Posterior vena cava (tissue), 2 donors: ENCODE measurements at places on chromosomes 6 and 20. TPM values are rescaled to one million over a fixed set of nuclear protein-coding genes. Genes with fewer than 3 reads are reported as not detected.

The RIPPLY2 gene
- not detected for total RNA-seq

The PPP1R14C gene
- total RNA-seq, result 1.2 TPM

The CDSN gene
- not detected for total RNA-seq

The STX11 gene
- 7.0 TPM for total RNA-seq

The UNC93A gene
- not detected for total RNA-seq

- DNase-seq, result peak; percentile 63
Observed at GRCh38 chr6:167551628-167552257, 226.9 kb downstream of the TTLL2 start.

- no peak for DNase-seq
Observed at GRCh38 chr6:48069280-48069679, 41.7 kb downstream of the PTCHD4 start.

DNA sequence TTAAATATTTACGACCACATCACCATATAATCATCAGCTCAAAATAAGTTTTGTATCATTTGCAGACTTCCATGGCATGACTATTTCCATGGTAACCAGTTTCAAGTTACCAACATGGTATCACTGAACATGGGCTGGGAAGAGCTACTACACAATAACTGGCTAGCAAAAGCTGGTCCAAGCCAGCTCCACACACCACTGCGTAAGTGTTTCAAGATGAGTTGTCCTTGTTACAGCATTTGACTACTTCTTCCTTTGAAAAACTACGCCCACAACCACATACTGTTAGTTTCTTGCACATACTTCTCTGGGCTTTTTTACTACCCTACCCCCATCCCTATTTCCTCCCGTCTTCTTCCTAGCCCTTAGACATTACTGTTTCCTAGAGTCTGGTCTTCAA lies 8.5 kb downstream of the CD164 start:
- no peak for DNase-seq
